ENCODE measurements at places on chromosomes 11 and 22.

DNA sequence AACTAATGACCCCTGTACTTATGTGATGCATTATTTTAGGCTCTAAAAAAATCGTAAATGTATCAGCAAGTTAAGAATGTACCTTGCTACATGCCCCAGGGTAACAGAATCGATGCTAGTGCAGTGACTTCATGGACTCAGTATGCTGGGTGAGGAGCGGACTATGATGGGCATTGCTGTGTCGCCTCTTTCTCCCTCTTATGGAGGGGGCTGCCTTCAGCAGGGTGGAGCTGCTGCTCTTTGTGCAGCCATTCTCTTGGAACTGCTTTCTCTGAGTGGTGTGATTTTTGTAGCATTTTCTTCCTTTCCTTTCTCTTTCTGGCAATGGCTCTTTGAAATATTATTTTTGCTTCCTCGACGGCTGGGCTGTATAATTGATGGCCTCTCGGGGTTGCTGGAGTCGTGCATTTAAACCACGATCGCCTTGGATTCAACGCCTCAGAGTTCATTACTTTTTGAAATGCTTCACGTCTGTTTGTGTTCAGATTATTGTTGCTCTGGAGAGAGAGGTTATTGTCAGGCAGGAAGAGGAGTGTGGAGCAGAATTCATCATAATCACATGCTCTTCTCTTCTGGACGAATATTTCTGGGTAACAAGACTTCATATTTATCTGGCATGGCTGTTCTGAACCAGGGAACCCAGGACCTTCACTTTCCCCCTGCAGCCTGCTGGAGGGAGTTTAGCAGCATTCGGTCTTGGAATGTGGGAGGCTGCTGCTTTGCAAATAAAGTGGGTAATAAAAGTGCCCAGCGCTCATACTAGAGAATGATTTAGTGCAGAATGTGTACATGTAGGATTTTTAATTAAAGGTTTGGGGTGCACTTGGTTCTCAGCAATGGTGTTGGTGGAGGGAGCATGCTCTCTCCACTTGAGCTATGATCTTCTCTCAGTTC, 804.2 kb downstream of the NTM start:
- no peak for DNase-seq

DNA sequence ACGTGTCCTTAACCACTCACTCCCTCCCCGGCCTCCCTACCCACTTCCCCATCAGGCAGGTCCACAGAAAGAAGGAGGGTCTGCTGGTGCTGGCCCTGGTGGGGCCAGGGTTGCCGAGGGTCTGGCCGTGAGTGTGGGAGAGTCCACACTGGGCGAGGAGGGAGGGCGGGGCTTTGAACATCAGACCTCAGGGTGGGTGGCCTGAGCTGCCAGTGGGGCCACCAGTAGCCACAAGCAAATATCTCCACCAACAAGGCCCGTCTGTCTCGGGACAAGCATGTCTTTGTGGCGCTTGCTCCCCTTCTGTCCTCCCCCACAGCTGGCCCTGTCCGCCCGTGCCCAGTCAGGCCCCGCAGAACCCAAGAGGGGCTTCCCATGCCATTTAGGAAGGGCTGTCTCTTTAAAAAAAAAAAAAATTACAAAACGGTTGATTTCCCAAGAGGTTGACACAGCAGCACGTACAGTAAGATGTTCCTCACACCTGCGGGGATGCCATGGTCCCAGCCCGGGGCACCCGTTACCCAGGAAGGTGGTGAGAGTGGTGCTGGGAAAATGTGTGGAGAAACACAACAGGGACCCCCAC, 17.7 kb upstream of the TALDO1 start:
- DNase-seq: no peak

- DNase-seq: no peak
Measured at GRCh38 chr22:48396091-48396784, 1431.4 kb downstream of the BRD1 start.

DNA sequence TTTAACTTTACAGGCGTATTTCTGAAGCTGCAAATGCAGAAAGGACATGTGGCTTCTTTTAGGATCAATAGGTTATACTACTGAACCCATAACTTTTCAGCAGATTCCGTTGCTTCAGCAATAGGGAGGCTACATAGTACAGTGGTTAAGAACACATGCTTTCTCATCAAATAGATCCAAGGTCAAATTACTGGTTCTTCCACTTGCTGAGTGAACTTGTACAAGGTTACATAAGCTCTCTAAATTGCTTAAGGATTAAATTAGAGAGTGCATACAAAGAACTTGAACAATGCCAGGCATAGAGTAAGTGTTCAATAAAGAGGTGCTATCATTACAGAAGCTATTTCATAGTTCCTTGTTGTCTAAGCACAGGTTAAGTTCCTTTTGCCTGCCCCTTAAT, 129.6 kb downstream of the BARX2 start:
- no peak for DNase-seq

- no peak for DNase-seq
Measured at GRCh38 chr11:47144541-47144940, 32.1 kb downstream of the ARFGAP2 start.

DNA sequence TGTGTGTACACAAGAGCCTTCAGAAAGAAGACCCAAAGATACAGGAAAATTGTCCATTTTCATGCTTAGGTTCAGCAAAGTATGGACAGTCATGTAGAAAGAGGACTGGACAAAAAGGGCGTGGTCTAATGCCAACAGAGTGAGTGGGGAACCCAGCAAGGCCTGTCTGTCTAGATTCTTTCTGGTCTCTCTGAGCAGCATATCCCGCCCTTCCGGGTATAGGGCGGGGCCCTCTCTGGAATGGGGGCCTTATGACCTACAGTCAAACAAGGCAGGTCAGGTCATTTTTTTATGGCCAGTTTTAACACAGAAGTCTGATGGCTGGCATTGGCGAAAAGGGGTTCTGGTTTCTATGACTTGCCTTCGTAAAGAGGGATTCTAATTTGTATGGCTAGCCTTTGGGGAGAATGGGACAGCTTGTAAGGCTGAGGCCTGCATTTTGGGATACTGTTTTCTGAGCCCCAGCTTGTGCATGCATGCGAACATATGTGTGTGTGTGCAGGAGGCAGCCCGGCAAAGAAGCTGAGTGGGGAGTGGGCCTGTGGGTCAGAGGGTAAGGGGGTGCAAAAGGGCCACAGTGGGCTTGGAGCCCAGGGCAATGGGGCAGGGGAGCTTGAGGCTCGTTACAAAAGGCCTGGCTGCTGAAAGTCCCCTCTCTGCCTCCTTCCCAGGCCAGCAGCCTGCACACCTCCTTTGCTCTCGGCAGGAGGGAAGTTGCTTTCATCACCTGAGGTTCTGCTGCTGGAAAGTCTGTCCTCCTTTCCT, 130.5 kb upstream of the B3GAT1 start:
- DNase-seq: no peak

GRCh38 chr11:61332797-61333549, at the start of the genes DDB1 and TKFC:
Gene DDB1 (minus strand): TSS chr11:61333105. CDS start chr11:61332968, 137 bp downstream.
Gene TKFC (plus strand): TSS chr11:61333228. CDS start chr11:61334729, 1,501 bp downstream.
- DNase-seq: peak; percentile 95

Data from CD4-positive, alpha-beta T cell treated with Interleukin-4 for 1 hour (primary cell).